ENCODE measurements at places on chromosomes 16 and 17.

DNA sequence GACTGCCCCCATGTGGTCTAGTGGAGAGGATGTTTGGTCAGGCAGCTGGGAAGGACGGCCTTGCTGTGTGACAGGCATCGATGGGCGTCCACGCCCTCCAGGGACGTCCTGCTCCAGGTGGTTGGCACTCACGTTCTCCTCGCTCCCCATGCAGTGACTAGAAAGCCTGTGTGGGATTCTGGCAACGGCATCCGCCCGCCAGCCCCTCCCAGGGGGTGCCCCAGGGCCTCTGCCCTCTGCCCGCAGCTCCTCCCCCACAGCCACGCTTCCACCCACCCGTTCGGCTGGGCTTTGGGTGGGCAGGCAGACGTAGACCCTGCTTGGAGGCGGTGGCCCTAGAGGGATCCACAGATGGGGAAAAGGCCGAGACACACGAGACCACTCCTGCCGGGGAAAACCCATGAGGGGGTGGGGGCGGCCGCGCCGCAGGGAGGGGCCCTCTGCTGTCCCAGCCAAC lies 4.7 kb upstream of the IL17C start:
- peak; percentile 55 for DNase-seq

GRCh38 chr16:65739518-65739917 lies 617.7 kb upstream of the CDH11 start:
- DNase-seq, result no peak

DNA sequence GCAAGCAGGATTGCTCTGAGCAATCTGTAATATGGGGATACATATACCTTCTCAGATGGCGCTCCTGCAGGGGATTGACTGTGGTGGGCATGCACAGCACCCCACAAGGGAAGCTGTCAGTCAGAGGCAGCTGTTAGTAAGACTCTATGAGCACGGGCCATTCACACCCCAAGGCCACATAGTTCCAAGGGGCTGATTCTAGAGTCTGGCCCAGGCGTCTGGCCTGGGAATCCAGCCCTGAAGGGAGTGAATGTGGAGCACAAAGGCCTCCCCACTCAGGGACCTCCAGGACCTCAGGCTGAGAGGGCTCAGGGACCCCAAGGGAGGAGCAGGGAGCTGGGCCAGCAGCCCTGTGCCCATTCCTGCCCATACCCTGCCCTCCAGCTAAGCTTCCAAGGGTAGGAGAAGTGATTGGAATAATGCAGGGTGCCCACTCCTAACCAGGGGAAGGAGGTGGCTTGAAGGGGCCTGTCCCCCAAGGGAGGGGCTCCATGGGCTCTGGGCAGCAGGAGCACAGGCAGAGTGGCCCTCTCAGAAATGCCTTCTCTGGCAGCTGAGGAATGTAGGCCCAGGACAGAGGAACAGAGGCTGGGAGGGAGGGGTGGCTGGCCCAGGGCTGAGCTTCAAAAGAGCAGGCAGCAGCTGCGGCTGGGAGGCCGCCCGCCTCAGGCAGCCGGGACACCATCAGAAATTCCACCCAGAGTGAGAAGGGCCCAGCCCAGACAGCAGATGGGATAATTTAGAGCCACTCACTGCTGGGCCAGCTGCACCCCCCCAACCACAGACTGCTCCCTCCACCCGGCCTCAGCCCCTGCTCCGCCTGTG lies 48.9 kb upstream of the MRPS23 start:
- peak; percentile 39 for DNase-seq

GRCh38 chr16:9235867-9236266 lies 144.4 kb downstream of the HAPSTR1 start:
- DNase-seq, result no peak
